ENCODE measurements at places on chromosomes 12 and 14. TPM values are rescaled to one million over a fixed set of nuclear protein-coding genes. Genes with fewer than 3 reads are reported as not detected.

DNA sequence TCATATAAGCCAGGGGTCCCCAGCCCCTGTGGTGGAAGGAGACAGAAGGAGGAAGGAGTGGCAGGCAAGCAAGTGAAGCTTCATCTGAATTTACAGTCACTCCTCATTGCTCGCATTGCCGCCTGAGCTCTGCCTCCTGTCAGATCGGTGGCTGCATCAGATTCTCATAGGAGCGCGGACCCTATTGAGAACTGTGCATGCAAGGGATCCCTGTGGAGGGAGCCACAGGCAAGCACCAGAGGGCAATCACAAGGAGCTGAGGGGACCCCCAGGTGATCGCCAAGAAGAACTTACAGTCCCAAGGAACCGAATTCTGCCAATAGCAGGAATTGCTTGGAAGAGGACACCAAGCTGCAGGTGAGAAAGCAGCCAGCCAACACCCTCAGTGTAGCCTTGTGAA is 33.2 kb upstream of the VRK1 start:
- DNase-seq, result no peak

- no peak for DNase-seq
Observed at GRCh38 chr14:53190938-53191337, 37.8 kb upstream of the DDHD1 start.

DNA sequence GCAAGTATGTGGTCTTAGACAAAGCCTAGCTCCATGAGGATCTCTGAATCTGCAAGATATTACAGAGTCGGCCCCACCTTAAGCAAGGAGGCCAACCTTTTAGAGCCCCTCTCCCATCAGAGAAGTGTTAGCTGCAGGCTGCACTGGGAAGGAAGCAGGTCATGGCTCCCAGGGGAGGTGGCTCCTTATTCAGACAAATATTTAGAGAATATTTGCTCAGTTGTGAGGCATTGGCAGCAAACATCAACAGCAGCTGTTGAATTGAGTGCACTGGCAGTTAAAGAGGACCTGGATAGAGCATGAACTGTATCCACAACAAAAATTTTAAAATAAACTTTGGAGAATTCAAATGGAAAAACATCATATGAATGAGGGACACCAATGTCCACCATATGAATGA is 44.7 kb downstream of the FSCB start:
- no peak for DNase-seq

GRCh38 chr12:127237151-127237550 is 1029.8 kb upstream of the TMEM132C start:
- DNase-seq, result no peak

DNA sequence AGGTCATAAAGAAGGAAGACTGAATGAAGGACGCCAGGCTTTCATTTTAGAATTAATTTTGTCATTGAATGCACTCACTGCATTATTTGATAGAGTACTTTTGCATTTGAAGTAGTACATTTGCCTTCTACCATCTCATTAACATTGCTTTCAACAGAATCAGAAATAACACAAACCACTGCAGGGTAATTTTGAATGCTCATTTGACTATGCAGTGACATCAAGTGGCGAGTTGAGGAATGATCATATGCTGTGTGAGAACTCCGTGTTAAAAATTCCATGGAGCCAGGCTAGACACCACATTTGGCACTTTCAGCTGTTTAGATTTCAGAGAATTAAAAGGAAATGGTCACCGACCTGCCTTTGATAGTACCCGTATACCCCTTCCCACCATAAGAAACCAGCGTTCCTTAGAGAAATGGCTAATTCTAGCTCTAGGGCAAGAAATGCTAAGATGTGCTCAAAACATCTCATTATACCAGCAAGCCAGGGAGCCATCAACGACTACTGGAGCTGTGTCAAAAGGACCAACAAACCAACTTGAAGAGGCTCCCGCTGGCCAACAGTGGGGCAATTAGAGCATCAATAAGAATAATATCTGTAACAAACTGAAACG is 16.5 kb downstream of the HEBP1 start:
- DNase-seq, result no peak

OAS2 gene
- 9.7 TPM for total RNA-seq
